ENCODE measurements at places on chromosomes 11 and 22.

- no peak for DNase-seq
Observed at GRCh38 chr11:62062223-62062861, 61.5 kb upstream of the INCENP start.

GRCh38 chr11:93646399-93646798 lies 15.1 kb upstream of the CEP295 start:
- DNase-seq, result no peak

- DNase-seq, result no peak
Observed at GRCh38 chr22:30033137-30033536, 47.1 kb upstream of the HORMAD2 start.

- DNase-seq, result no peak
Observed at GRCh38 chr22:35630387-35630793, 13.3 kb upstream of the MB start.

- DNase-seq, result no peak
Observed at GRCh38 chr11:111836721-111837120, 34.7 kb downstream of the ALG9 start.

DNA sequence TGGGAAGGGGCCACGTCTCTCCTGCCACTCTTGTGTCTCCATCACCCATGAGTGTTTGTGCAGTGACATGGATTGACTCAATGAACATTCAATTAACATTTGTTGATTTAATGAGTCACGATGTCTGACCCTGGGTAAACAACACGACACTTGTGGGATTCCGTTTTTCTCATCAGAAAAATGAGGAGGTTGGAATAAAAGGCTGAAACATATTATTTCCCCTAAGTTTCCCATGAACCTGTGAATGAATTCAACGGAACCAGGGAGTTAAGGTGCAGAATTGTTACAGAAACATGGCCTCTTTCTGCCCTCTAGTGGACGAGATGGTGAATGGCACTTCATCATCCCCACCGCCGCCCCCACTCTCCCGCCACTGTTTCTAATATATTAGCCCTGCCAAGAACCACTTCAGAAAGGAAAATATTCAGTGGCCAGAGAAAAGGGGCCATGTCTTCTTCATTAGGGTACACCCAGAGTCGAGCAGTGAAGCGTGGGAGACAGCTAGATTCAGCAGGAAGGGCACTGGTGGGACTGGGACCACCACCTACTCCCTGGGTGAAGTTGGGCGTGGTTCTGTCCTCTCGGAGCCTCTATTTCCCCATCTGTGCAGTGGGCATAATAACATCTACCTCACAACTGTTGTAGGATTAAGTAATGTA lies 46.3 kb upstream of the SYT13 start:
- no peak for DNase-seq

All from fibroblast of skin of left biceps (primary cell).